ENCODE measurements at places on chromosomes 1 and 21. TPM values are rescaled to one million over a fixed set of nuclear protein-coding genes. Genes with fewer than 3 reads are reported as not detected.
A peak's percentile ranks its signal among the peaks of the same experiment; 100 is the strongest.

DNA sequence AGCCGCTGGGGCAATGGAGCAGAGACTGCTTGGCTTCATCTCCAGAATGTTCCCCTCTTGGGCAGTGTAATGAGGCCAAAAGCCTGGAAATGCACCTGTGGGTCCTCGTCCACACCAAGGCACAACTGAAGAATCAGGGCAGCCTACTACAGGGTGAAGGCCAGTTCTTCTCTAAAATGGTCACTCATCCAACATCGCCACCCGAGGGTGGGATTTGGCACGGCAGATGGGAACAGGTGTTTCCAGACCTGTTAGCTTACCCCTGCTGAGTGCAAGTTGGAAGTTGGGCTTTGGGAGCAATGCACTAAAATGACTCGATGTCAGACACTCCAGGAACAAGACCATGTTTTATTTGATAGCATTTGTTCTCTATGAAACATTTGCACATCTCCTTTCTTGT, 543.7 kb downstream of the NPHP4 start:
- no peaks in the 10 kb centered on the region for H3K27me3 ChIP-seq
- no peaks in the 10 kb centered on the region for H3K36me3 ChIP-seq
- no peaks in the 10 kb centered on the region for H3K4me1 ChIP-seq
- peak; percentile 62 for DNase-seq
- H3K27ac ChIP-seq: no peak overlapping the region

SMIM1 gene
- 5.3 TPM for total RNA-seq

REN gene
- total RNA-seq: not detected

- no peak overlapping the region for H3K4me3 ChIP-seq
- no peak for DNase-seq
- no peak overlapping the region for H3K27ac ChIP-seq
- H3K4me1 ChIP-seq: no peaks in the 10 kb centered on the region
Observed at GRCh38 chr1:92972409-92973129, 11.3 kb upstream of the DIPK1A start.

SYT6 gene
- 77.2 TPM for total RNA-seq

All from H9 (cell line).